ENCODE measurements at places on chromosomes 12 and 14.

DNA sequence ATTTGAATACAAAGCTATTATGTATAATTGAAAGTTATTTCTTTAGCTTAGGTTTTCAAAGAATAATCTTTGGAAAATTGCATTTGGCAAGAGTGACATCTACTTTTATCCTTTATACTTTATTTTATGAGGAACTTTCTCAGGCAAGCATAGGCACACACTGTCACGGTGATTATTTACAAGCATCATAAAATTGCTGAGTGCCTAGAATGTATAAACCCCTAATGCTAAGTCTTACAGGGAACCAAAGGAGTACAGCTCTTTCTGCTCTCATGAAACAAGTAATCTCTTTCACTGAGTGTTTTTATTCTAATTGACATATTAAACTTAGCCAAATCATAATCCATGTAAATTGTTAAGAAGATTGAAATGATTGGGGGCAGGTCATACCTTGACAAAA is 154.9 kb downstream of the FSCB start:
- no peak for DNase-seq

GRCh38 chr12:117334855-117335587 is 26.4 kb downstream of the NOS1 start:
- DNase-seq: no peak

GRCh38 chr14:51613416-51613815 is 38.3 kb upstream of the FRMD6 start:
- DNase-seq: no peak

DNA sequence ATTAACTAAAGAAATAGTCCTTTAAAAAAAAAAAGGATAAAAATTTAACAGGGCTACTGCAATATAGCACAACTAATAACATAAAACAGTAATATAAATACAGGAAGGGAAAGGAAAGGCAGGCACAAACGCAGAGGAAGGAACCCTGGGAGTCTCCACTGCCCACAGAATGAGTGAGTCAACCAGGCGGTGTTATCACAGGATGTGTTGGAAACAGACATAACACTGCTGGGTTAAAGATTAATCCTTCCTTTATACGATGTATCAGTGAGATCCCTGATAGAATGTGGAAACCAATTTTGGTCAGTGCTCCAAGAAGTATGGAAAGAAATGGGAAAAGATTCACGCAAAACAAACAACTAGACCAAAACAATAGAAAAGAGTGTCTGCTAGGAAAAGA is 47.9 kb downstream of the FGD6 start:
- no peak for DNase-seq

GRCh38 chr12:56163533-56164344 is 5.6 kb downstream of the MYL6 start:
- DNase-seq: no peak
